ENCODE measurements at places on chromosomes 3 and 15.

- DNase-seq = peak; percentile 61
Measured at GRCh38 chr3:66609660-66610561, 109.1 kb upstream of the LRIG1 start.

DNA sequence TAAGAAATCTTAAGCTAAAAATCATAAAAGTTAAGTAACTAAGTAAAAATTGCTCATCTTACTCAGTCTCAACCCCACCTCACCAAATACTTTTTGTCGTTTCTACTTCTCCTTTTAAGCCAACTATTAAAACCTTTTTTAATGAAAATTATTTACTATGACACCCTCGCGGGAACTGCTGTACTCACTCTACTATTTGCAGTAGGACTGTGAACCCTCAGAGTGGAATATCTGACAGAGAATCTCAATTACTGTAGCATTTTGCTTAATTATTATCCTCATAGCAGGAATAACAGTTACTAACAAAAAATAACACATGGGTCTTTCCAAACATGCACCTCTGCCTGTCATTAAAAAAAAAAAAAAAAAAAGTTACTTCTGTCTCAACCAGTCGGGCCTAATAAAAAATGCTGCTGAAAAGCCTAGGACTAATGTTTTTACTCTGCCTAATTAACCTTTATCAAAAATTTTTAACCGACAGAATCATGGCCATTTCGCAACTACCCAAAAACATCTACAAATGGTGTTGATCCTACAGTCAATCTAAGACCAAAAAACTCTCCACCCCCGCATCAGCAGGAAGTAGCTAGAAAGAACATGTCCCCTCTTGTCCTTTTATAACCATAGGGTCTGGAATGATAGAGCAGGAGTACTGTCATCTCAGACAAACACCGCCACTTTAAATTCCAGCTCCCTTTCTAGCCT, 10.2 kb downstream of the ALDH1L1 start:
- no peak for DNase-seq

DNA sequence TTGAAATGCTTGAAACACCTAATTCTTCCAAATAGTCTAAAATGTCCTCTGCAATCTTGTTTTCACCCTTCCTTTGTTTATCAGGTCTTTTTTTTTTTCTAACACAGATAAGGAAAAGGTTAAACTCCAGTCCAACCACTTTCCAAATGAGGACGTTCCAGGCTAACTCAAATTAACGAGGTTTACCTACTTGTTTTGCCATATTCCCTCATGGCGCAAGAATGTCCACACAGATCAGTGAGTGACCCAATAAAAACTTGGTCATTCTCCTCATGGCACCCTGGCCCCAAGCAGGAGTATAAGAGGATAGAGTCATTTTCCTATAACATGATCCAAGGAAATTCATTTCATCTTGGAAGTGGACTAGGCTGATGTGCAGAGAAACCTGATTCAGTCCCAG, 6.6 kb upstream of the LIPC start:
- no peak for DNase-seq

DNA sequence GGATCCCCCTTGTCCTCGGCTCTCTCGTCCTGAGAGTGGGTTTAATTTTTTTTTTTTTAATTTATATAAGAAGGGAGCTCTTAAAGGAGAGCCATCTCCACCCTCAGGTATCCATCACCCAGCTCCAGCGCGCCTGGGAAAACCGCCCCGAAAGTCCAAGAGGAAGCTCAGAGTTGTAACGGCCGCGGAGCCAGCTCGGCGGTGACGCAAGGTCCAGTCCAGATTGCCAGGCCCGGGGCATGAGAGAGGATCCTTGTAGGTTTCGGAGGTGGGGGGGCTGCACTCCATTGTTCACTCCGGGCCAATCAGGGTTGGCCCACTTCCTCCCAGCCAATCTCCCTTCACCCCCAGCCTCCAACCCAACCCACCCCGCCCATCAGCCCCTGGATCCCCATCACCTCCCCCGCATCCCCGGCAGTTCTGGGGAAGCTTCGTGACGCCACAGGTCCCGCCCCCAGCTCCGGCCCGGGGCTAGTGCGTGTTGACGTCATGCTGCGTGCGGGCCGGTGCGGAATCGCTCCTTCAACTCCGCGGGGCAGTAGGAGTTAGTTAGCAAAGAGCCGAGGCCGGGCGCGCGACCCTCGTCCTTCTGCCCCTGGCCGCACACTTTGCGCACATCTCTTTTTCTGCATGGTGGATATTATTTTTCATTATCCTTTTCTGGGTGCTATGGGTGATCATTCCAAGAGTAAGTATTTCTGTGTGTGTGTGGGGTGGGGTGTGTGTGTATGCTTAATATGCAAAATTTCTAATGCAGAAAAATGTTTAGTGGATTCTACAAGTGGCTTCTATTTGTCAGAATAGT, at the start of gene ISL2:
ISL2 (plus strand) TSS at position 520 of the 805 bp plus-strand sequence; CDS start at position 631, 111 bp downstream.
- DNase-seq = peak; percentile 94

- DNase-seq = no peak
Measured at GRCh38 chr3:188661806-188662205, 507.8 kb downstream of the LPP start.

GRCh38 chr15:60751985-60752952, 273.3 kb upstream of the ICE2 start:
- no peak for DNase-seq

- no peak for DNase-seq
Measured at GRCh38 chr15:42908538-42908937, 12.0 kb downstream of the TTBK2 start.

- no peak for DNase-seq
Measured at GRCh38 chr15:71238926-71239325, 123.7 kb downstream of the THSD4 start.

- no peak for DNase-seq
Measured at GRCh38 chr3:114221165-114221880, 16.1 kb downstream of the ZNF80 start.

GRCh38 chr3:119657887-119658702, 2.3 kb downstream of the POPDC2 start:
- DNase-seq = no peak

DNA sequence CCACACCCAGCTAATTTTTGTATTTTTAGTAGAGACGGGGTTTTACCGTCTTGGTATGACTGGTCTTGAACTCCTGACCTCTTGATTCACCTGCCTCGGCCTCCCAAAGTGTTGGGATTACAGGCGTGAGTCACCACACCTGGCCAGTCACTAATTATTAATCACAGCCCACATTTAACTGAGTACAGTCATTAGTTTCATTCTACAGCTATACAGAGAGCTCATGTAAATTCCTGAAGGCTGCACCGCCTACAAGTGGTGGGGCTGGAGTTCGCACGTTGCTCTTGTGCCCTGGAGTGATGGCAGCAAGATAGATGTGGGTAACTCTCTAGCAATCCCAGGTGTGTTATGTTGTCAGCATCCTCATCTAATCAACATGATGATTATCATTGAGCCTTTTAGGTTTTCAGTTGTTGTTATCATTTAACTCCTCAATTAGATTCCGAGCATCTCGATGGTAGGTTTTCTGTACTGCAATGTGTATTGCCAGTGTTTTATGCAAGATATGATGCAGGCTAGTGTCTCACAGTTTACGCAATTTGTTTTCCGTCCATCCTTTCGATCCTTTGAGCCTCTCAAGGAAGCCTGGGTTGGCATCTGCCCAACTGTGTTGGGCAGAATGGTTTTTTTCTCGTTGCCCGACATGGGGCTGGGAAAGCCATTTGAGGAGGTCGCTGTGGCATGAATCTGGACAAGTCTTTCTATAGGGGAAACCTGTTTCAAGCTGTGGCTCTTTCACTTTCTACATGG, 216.3 kb downstream of the LPP start:
- DNase-seq = no peak

DNA sequence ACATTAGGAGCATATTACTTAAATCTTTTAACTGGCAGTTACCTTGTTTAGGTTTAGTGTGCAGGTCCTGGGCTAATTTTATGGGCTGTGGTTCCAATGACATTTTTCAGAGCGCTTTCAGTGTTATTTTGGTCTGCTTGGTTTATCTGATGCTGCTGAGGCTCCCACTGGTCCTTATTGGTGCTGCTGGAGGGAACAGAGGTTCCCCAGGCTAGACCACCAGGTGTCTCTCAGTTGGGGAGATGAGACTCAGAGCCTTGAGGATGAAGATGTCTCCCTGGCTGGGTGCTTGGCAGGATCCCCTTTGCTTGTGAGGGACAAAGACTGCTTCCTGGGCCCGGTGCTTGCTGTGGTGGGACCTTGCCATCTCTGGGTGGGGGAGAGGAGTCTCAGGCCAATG, 28.3 kb upstream of the TASOR start:
- DNase-seq = no peak

DNA sequence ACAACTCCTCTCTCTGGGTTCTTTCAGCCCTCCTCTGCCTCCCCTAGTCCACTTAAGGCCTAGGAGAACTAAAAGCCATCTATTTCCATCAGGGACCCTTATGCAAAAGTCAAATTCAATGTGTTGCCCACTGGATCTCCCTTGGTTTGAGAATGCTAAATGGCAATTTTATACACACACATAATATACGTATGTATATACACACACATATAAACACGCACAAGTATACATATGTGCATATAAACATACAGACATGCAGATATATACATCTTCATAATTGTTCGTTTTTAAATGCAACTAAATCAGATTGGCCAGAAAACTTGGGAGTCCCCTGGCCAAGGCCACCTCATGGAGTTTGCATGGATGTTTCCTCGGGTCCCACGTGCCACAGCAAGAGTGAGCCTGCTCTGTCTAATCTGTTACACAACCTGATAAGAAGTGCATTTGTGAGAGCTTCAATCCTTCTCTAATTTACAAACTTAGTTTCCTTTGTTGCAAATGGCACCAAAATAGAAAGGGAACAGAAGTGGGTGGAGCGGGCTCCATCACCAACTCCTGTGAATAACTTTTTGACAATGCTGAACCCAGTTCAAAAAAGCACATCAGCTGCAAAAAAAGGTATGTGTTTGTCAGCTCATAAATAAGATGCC, 84.2 kb downstream of the FOXP1 start:
- DNase-seq = no peak

DNA sequence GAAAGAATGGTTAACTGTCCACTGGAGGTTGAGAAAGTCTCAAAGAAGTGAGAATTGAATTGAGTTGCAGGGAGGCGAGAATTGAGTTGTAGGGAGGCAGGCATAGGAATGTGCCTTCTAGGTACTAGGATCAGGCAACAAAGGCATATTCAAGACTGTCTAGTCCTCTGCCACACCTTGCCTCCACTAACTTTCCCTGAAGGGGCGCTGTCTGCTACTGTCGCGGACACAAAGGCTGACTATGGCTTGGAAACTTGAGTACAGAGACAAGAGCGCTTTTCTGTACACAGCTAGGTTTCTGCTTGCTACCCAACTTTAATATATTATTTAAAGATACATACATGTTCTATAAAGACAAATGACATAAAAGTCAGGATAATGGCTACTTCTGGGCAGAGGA, 10.4 kb upstream of the FBXL22 start:
- DNase-seq = no peak

GRCh38 chr3:167481164-167481563, 7.3 kb upstream of the SERPINI2 start:
- DNase-seq = no peak

DNA sequence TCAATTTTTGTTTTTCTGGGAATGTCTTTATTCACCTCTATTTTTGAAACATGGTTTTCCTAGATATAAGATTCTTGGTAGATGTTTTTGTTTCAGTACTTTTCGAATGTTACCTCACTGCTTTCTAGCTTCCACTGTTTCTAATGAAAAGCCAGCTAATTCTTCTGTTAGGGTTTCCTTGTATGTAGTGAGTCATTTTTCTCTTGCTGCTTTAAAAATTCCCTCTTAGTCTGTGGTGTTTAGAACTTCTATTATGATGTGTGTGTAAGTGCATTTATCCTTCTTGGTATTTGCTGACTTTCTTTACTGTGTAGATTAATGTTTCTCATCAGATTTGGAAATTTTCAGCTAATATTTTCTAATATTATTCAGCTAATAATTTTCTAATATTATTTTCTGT, 151.1 kb upstream of the OSTN start:
- no peak for DNase-seq

GRCh38 chr3:114904633-114905032, 242.5 kb downstream of the ZBTB20 start:
- no peak for DNase-seq

DNA sequence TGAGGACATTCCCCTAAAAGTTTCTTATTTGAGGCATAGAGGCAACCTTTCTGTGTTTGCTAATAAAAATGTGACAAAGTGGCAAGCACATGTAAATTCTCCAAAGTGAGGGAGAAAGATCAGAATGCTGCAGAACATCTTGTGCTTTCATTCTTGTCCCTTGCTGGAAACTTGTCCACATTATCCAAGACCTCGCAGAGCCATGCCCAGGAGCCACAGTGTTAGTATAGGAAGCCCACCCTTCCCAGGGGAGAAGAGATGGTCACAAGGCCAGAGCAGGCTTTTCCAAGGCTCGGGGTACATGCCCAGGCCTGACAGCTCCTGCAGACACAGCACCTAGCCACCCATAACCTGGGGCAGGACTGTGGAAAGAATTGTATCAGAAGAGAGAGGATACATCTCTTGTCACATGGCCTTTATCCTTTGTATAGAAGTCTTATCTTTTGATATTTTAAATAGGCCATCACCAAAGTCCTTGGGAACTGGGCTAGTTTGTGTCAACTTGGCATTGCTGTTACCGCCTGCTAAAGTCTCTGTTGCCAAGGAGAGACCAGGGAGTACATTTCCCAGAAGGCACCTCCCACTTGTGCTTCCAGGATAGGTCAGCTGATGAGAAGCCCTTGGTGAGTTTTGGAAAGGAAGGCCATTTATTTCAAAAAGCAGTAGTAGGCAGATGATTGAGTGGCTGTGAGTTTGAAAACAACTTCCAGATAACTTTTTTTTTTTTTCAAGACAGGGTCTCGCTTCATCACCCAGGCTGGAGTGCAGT, 10.5 kb downstream of the DLEC1 start:
- DNase-seq = no peak

GRCh38 chr3:45066109-45066801, 40.2 kb downstream of the CLEC3B start:
- DNase-seq = no peak

GRCh38 chr3:141499965-141500364, 13.1 kb downstream of the RASA2 start:
- no peak for DNase-seq

GRCh38 chr3:142852009-142852408, 36.9 kb downstream of the PCOLCE2 start:
- no peak for DNase-seq

DNA sequence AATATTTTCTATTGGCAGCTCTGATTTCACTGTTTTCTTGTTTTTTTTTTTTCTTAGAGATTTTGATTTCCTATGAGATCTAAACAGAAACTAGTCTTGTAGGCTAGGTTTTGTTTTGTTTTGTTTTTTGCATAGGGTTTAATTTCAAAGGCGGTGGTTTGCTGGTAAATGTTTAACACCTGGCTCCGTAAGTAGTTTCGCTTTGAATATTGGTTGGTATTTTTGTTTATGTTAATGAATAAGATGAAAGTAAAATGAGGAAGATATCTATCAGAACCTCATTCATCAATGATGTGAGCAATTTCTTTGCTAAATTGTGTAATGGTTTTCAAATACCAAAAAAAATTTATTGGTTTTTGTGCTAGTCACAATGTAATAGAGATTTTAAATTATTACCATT, 39.7 kb upstream of the TM4SF1 start:
- DNase-seq = no peak

Data from T1000 (cell line).